ENCODE measurements at places on chromosomes 2 and 18. TPM values are rescaled to one million over a fixed set of nuclear protein-coding genes. Genes with fewer than 3 reads are reported as not detected.

DNA sequence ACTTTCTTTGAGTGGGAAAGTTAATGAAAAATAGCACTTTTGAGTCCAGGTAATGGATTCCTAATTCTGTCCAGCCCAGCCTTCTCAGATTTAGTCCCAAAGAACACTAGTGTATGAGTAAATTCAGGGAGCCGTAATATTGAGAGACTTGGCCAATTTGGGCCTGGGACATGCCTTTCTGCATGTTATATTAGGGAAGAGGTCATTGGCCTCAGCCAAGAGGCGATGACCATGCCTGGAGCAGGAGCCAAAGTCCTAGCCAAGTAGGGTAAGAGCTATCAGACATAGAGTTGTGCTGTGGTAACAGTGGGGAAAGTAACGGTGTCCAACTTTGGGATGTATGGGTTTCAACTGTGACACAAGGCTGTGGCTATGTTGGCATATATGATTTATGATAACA, 336.5 kb upstream of the ZNF804A start:
- DNase-seq = no peak

DNA sequence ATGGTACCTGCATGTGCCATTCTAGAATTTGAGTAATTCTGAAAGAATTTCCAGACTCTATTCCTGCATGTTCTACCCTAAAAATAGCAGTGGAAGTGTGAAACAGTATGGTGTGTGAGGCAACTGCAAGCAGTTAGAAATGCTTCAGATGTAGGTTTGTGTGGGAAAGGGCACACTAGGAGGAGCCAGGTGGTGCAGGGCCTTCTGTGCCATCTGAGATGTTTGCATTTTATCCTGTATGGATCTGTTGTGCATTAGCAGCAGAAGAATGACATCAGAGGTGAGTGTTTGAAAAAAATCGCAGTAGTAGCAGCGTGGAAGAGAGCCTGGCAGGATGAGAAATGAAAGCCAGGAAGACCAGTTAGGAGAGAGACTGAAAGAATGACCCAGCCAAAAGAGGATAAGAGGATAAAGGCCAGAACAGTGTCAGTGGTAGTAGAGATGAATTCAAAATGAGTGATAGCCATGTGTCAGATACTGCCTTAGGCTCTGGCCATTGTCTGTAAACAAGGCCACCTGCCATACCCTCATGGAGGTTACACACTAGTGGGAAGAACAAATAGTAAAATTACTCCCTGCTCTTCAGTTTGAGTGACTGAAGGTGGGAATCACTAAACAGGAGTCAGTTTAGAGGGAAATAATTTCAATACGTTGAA, 142.2 kb downstream of the PKP4 start:
- no peak for DNase-seq

DNA sequence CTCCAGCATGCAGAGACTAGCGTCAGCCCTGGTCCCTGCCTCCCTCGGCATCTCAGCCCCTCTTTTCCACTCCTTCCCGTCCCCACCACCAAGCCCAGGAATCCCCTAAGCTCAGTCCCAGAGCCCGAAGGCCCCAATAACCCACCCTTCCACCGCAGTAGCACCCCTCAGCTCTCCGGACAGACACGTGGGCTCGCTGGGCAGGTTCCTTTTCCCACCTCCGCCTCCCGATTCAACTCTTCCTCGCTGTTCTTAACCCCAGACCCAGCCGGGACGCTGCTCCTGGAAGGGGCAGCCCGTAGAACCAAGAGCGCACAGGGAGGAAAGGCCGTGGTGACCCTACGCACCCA, 1.4 kb downstream of the IHH start:
- DNase-seq = no peak

GRCh38 chr2:144330951-144331673, 188.8 kb downstream of the ZEB2 start:
- no peak for DNase-seq

- no peak for DNase-seq
Measured at GRCh38 chr2:44296653-44297052, 21.4 kb downstream of the SLC3A1 start.

DNA sequence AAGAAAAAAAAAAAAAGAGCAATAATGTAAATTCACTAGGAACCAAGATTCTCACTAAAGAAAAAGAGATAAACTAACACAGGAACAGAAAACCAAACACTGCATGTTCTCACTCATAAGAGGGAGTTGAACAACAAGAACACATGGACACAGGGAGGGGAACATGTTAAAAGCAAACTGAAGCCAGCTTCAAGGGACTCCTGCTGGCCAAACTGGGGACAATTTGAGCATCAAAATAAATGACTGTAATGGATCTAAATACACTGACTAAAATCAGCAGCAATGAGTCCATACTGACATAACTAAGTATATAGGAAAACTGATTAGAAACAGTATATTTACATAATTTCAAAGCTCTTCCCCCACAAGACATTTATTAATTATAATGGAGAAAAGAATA, 73.0 kb downstream of the FARSB start:
- DNase-seq = no peak

ANKRD36 gene
- total RNA-seq = 41.2 TPM

CHAC2 gene
- 3.2 TPM for total RNA-seq

DNA sequence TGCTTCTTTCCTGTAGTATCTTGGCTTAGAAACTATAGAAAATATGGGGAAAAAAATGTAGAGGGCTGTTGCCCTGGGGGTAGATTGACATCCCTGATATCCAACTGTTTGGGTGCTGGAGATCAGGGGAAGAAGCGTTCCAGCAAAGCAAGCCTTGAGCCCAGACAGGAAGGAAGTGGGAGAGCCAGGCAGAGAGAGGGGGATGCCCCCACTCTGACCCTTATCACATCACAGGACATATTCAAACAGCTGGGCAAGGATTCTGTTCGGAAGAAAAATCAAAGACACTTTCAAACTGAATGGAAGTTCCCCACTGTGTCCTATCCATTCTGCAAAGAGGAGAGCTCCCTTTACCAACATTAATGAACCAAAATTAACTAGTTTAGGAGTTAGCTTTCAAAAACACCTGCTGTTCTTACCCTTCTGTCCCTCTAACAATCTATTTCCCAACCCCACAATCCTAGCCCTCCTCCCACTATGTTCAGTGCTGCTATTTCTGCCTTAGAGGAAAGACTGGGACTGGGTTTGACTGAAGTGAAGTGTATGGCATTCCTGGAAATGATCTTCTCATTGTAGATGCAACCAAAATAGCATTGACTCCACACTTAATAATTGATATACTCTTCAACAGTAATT, 16.9 kb upstream of the KCNG3 start:
- DNase-seq = no peak

B3GNT7 gene
- total RNA-seq = 2.2 TPM

DNA sequence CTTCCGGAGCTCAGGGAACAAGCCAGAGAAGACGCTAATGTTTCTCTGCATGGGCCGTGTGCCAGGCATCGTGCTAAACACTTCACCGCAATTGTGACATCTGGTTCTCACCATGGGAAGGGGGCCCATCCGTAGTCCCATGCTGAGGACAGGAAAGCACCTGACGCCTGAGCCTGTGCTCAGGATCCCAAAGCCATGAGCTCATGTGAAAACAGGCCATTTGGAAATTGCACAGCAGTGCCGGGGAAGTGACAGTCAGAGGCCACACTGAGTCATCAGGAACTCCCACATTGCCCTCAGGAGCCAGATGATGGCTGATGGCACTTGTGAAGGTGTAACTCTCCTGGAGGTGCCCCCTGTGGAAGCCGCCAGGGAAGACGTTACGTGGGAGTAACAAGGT, 141.0 kb downstream of the INHBB start:
- DNase-seq = no peak

ALPG gene
- not detected for total RNA-seq

- peak; percentile 51 for DNase-seq
Measured at GRCh38 chr18:53698907-53699306, 525.6 kb downstream of the MBD2 start.

EHBP1 gene
- total RNA-seq = 62.2 TPM

GALNT5 gene
- total RNA-seq = 0.29 TPM

DNA sequence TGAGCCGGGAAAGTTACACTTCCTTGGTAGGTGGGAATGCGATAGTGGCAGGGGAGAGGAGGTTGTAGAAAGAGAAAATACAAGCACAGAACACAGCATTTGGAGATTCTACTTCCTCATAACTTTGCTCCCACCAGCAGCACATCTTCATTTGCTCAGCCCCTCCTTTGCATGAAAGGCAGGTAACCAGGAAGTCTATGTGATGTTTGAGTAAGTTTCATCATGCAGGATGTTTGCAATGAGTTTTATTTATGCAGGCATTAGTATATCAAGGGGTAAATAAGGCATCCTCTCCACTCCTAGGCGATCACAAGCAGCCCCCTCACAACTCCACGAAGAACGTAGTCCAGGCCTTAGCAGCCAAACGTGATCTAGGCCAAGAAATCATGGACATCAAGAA, 5.0 kb downstream of the RNF152 start:
- DNase-seq = no peak

- DNase-seq = no peak
Measured at GRCh38 chr2:219207884-219208740, 1.5 kb downstream of the ZFAND2B start.

HOXD10 gene
- total RNA-seq = 4.4 TPM

GRCh38 chr2:9445089-9445488, 21.6 kb downstream of the CPSF3 start:
- DNase-seq = no peak

IGFBP5 gene
- total RNA-seq = 697 TPM

SLC25A12 gene
- total RNA-seq = 36.7 TPM

RFTN2 gene
- 7.0 TPM for total RNA-seq

MATN3 gene
- total RNA-seq = 2.2 TPM

- DNase-seq = no peak
Measured at GRCh38 chr18:4286256-4286655, 168.9 kb downstream of the DLGAP1 start.

DNA sequence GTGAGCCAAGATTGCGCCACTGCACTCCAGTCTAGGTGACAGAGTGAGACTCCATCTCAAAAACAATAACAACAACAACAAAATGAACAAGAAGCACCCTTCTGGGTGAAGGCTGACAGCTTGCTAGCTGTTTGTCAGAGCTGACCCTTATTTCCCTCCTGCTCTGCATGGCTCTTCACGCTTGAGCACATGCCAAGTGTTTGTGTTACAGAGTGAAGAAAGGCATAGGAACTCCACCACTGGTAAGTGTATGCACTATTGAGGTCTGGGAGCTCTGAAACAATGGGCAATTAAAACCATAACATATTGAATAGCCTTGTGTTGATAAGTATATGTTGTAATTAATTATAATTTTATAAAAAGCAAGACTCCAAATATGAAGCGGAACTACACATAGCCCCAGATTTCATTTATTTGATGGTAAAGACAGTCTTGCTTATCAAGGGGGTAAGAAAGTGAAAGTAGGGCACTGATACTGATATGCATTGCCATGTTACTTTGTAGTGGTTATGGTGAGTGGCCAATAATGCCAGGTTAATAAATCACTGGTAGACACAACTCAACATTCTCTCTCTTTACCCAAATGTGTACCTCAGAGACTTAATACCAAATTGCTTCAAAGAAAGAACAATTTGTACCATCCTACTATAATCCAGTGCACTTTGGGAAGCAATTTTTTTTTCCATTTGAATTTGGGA, 163.4 kb downstream of the VWC2L start:
- no peak for DNase-seq

DNA sequence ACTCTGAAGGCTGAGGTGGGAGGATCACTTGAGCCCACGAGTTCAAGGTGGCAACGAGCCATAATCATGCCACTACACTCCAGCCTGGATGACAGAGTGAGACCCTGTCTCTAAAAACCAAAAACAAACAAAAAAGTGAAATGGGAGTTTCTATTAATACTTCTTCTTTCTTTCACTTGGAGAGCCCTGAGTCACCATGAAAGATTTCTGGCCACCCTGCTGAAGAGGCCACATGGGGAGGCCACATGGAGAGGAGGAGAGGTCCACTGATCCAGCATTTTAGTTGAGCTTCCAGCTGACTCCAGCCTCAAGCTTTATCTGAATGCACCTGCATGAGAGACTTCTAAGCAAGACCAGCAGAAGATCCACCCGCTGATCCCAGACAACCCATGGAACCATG, 74.2 kb upstream of the LAPTM4A start:
- DNase-seq = no peak

DNA sequence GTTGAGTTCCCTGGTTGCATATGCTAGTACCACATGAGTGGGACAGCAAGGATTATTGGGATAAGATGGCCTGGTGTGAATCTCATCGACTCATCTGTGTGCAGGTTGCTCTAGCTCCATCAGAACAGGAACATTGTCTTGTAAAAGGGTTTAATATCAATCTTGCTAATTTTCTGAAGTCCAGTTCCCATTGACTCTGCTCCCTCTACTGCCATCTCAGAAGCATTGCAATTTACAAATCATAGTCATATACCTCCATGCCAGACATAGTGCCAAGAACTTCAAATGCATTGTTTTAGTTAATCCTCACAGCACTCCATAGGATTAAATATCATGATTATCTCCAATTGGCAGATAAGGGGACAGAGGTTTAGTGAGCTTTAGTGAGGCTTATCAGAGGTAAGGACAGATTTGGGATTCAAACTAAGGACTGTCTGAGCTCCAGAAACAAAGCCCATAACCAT, 4.8 kb upstream of the STAT4 start:
- no peak for DNase-seq

TUBB6 gene
- 101 TPM for total RNA-seq

- DNase-seq = no peak
Measured at GRCh38 chr18:3466872-3467271, 16.9 kb downstream of the TGIF1 start.

DNA sequence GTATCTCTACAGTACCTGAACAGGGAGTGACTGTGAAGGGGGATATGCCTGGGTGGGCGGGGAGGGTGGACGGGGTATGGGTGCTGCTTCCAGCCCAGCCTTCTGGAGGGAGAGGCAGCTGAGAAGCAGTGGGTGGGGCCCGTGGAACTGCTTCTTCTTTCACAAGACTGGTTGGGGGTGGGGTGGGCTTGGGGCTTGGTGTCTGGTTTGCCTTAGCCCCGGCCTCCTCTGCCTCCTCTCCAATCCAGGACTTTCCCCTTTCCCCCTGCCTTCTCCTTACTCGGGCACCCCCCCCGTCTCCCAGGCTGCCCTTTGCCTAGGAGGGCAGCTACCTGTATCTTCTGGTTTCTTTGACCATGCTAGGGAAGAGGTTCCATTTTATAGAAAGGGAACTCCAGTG, 233.4 kb downstream of the DYSF start:
- DNase-seq = no peak

GRCh38 chr18:24923138-24923537, 428.8 kb downstream of the ZNF521 start:
- DNase-seq = no peak

PRKAG3 gene
- not detected for total RNA-seq

- no peak for DNase-seq
Measured at GRCh38 chr2:172107690-172108586, 5.2 kb upstream of the DLX2 start.

All from ureter (tissue), 1 donor.